ENCODE measurements at places on chromosomes 7 and 10.

GRCh38 chr10:10332786-10333185 is 684.9 kb upstream of the CELF2 start:
- no peak for DNase-seq

- no peak for DNase-seq
Observed at GRCh38 chr10:61890881-61891409, 10.6 kb upstream of the ARID5B start.

DNA sequence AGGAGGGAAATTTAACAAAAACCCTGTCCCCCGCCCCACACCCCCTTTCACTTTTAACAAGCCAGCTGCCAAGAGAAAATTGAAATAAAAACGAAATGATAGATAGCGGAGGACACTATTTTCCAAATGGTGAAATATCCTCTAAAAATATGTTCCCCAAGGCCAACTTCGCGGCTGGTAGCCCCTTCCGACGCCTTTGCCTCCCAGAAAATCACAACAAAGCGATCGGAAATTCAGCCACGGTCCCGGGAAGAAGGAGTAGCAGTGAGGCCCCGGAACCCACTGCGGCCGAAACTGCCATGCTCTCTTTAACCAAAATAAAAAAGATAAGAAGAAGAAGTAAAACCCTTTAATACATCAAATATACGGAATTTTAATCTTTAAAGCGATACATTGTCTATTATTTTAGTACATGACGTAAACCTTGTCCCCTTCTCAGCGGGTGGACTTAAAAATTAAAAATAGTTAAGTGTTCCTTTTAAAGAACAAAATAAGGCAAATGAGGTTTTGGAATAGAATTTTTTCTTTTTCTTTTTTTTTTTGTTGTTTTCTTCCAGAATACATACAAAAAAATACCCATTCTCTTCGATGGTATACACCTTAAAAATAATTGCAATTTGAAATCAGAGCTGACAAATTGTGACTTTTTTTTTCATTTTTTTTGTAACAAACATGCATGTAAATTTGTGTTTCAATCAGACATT is 3.9 kb downstream of the ZNF503 start:
- no peak for DNase-seq

DNA sequence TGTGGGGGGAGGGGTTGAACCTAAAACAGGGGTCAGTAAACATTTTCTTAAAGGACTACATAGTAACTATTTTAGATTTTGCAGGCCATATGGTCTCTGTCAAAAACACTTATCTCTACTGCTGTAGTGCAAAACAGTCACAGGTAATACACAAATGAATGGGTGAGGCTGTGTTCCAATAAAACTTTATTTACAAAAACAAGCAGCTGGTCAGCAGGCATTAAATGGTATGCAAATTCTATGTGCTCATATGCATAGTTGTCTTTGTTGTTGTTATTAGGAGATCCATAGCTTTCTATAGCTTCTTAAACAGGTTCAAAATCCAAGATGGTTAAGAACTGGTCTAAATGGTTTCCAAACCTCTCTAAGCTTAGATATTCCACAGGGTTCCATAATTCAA is 302.6 kb downstream of the RNLS start:
- DNase-seq = no peak

GRCh38 chr7:5629941-5630340 is 151.5 kb downstream of the RNF216 start:
- no peak for DNase-seq

GRCh38 chr10:114492351-114493037 is 88.2 kb upstream of the AFAP1L2 start:
- no peak for DNase-seq

- no peak for DNase-seq
Observed at GRCh38 chr10:107583974-107584373, 419.5 kb upstream of the SORCS1 start.

GRCh38 chr7:37666026-37666799 is 17.4 kb upstream of the GPR141 start:
- DNase-seq = no peak

- DNase-seq = no peak
Observed at GRCh38 chr10:11401264-11402235, 209.9 kb downstream of the USP6NL start.

- DNase-seq = no peak
Observed at GRCh38 chr10:1255118-1255517, 198.9 kb downstream of the WDR37 start.

DNA sequence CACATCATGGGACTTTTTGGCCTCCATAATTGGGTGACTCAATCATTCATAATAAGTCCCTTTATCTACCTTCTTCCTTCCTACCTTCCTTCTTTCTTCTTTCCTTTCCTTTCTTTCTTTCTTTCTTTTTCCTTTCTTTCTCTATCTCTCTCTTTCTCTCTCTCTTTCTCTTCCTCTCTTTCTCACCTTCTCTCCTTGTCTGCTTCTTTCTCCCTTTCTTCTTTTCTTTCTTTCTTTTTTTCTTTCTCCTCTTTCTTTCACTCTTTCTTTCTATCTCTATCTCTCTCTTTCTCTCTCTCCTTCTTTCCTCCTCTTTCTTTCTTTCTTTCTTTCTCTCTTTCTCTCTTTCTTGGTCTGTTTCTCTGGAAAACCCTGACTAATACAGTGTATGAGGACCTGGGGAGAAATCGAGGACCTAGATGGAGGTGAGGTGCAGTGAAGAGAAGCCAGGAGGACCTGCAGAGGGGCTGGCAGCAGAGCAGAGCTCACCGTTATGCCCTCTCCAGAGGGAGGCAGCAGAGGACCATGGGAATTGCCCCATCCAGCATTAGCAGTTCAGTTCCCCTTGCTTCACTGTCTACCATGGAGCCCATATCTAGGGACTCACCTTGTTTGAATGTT is 52.7 kb upstream of the BTRC start:
- DNase-seq = peak; percentile 81

DNA sequence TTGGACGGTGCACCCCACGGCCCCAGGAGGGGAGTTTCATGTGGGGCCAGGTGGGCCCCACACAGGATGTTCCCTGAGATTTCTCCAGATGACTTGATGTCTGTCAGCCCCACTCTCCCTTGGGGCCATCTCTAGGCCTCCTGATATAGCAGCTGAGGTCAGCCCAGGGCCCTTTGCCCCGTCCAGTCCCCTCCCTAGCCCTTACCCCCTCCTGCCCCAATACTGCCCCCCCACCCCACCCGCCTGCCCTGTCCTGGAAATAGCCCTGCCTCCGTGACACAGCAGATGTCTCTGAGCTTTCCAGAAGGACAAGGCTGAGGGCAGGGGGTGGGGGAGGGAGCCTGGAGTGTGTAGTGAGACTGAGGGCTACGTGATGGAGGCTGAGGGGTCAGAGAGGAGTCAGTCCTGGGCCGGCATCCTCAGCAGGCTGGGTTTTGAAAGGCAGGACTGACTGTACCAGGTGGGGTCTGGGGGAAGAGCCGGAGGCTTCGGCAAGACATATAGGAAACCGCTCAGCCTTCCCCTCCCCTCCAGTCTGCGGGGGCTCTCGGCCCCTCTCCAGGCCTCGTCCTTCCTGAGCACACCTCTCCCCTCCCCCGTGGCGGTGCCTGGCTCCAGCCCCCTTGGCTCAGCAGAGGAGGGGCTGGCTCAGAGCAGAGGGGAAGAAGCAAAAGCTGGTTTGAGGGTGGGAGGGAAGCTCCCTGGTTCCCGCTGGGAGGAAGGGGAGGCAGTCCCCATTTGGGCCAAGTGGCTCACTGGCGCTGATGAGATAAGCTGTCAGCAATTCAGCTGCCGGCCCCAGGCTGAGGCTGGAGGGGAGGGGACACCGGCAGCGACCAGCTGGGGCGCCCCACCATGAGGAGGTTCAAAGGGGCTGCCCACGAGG is 2.0 kb downstream of the FLNC start:
- DNase-seq = peak; percentile 55

DNA sequence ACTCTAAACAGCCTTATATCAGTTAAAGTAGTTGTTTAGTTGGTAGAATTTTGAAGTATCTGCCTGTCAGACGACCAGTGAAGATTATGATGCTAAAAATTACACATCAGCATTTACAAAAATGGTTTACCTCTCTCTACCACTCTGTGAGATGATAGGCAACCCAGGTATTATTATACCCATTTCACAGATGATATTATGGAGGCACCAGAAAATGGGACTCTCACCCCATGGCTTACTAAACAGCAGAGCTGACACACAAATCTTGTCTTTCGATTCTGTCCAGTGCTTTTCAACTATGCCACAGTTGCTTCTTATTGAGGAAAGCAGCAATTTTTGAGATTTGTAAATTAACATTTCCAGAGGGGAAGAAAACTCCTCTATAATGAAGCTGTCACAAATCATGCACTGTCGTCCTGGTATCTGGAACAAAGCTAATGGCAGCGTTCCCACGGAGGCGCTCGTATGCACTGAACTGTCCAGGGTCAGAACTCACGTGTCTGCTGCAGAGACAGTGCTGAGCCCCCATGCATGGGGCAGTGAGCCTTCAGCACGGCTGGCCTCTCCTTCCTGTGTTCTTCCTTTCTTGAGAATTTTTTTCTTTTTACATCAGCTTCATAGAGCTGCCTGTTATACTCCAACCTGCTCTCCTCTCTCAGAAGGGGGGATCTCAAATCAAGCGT is 381.1 kb downstream of the SDK1 start:
- DNase-seq = no peak

DNA sequence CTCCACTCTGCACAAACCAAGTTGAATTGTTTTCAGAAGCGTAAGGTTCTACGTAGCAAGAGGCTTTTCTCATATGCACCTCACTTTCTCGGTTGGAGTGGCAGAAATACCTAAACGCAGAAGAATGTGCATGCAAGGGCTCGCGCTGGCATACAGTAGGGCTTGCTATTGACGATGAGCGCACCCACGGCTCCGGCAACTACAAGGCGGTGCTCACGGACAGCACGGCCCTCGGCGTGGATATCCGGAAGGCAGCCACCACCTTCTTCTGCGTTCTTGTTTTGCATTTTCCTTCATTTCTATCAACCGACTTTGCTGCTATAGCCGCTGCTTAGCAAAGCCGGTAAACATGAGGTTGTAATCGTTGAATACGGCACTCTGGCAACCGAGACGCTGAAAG is 51.1 kb upstream of the UBE3C start:
- no peak for DNase-seq

GRCh38 chr7:34759477-34760125 is 101.6 kb downstream of the NPSR1 start:
- peak; percentile 40 for DNase-seq

DNA sequence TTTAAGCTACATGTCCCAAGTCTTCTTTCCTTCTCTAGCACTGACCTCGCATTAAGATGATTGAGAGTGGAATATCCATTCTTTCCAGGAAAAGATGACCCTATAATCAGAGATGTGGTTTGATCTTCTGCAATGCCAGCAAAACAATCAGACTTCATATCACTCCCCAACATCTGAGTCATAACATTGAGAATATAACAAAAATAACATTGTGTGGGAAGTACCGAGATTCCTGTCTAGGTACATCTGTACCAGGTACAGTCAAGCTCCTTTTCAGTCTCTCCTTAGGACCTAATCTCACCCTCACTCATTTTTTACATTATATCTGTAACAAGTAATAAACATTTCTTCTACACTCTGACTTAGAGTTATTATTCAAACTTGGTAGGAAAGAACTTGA is 201.6 kb downstream of the LRRTM3 start:
- DNase-seq = no peak

DNA sequence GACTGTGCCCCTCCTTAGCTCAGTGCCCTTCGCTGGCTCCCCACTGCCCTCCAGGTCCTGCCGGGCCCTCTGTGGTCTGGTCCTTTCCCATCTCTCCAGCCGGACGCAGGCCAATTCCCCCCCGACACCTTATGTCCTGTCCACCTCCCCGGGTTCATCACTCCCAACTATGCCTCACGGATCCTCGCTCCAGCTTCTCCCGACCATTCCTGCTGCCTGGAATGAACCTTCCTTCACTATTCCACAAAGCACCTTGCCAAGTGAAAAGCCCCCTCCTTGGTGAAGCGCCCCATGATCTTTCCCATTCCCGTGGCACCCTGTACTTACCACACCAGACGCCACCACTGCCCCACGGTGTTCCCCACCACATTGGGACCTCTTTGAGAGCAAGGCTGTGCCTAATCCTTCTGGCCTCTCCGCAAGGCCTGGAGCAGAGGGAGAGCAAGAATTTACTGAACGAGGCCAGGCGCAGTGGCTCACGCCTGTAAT is 47.2 kb downstream of the TMEM270 start:
- no peak for DNase-seq

- no peak for DNase-seq
Observed at GRCh38 chr7:44561962-44562621, 11.6 kb downstream of the DDX56 start.

DNA sequence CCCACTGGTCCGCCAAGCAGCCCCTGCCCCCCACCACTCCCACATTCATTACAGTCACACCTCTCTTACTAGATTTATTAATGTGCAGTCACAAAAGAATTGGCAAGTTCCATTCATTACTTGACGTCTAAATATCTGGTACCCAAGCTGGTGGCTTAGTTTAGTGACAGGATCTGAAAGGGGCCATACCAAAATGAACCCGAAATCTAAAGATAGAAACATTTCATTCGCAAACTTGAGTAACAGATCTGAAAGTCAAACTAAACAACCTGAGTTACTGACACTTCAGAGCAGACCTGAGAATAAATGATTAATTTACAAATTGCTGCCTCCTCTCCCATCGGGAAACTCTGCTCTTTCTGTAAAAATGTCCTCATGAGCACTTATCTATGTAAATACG is 53.4 kb downstream of the TNS3 start:
- no peak for DNase-seq

DNA sequence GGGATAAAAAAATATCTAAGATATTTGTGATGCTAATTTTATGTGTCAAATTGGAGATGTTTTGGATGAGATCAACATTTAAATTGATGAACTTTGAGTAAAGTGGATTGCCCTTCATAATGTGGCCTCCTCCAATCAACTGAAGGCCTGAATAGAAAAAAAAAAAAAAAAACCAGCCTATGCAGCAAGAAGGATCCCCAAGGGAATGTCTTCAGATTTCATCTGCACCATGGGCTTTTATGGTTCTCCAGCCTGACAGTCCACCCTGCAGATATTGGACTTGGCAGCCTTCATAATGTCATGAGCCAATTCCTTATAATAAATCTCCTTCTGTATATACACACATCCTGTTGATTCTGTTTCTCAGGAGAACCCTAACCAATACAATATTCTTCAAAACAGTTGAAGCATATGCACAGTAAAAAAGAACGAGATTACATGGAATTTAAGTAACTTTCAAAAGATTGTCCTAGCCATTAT is 316.9 kb upstream of the PLXDC2 start:
- no peak for DNase-seq

DNA sequence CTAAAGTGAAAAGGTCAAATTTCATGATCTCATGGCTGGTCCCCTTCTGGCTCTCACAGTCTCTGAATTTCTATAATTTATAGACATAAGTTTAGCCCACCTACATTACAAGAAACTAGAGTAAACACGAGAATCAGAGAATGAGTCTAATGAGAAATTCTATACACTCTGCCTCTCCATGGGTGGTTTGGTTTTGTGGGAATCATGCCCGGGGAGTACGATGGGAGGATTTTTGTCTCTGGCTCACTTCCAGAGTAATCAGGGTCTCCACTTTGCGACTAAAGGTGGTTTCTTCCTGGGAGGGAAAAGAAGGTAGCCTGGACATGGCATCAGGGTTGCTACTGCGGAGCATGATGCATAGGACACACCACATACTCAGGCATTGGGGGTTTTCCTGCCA is 69.7 kb downstream of the MRC1 start:
- no peak for DNase-seq

Data from NCI-H1694 (cell line).